ENCODE measurements at places on chromosomes 7 and 10.
A peak's percentile ranks its signal among the peaks of the same experiment; 100 is the strongest.

- DNase-seq = no peak
Observed at GRCh38 chr10:42754155-42755027, 28.2 kb upstream of the BMS1 start.

- DNase-seq = no peak
Observed at GRCh38 chr10:86319676-86320075, 46.9 kb downstream of the GRID1 start.

GRCh38 chr10:124534231-124534798, 72.7 kb downstream of the LHPP start:
- no peak for DNase-seq

DNA sequence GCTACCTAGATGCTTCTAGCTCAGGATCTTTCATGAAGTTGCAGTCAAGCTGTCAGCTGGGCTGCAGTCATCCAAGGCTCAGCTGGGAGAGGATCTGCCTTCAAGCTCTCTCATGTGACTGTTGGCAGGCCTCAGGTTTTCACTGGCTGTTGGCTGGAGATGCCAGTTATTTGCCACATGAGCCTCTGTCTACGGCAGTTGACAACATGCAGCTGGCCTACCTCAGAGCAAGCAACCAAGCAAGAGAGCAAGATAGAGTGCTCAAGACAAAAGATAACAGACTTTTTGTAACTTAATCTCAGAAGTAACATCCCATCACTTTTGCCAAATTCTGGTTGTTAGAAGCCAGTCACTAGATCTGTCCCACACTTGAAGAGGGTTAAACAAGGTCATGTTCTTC, 125.8 kb downstream of the TPST1 start:
- DNase-seq = peak; percentile 62

DNA sequence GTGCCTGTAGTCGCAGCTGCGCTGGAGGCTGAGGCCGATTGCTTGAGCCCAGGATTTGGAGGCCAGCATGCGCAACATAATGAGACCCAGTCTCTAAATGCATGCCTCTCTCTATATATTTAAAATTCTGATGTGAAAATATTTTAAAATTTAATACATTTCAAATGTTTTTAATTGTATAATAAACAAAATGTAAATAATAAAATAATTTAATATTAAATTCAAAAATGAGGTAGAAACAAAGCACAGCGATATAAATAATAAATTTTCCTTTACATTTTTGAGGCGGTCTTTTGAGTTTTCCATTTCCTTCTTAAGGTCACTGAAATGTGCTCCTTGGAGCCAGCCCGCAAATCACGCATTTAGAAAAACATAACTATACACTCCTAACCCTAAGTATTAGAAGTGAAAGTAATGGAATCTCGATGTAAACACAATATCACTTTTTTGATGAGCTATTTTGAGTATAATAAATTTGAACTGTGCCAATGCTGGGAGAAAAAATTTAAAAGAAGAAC, 523 bp upstream of the CDK1 start:
- no peak for DNase-seq

- no peak for DNase-seq
Observed at GRCh38 chr10:52082307-52082706, 231.8 kb upstream of the DKK1 start.

- no peak for DNase-seq
Observed at GRCh38 chr7:69843653-69844052, 245.4 kb downstream of the AUTS2 start.

- DNase-seq = no peak
Observed at GRCh38 chr7:150383710-150384397, 4.7 kb downstream of the ZNF775 start.

GRCh38 chr10:16662923-16663322, 141.2 kb upstream of the C1QL3 start:
- no peak for DNase-seq

GRCh38 chr10:121556455-121556854, 41.8 kb downstream of the FGFR2 start:
- DNase-seq = no peak

- peak; percentile 61 for DNase-seq
Observed at GRCh38 chr7:19919261-19920095, 146.1 kb upstream of the TMEM196 start.

DNA sequence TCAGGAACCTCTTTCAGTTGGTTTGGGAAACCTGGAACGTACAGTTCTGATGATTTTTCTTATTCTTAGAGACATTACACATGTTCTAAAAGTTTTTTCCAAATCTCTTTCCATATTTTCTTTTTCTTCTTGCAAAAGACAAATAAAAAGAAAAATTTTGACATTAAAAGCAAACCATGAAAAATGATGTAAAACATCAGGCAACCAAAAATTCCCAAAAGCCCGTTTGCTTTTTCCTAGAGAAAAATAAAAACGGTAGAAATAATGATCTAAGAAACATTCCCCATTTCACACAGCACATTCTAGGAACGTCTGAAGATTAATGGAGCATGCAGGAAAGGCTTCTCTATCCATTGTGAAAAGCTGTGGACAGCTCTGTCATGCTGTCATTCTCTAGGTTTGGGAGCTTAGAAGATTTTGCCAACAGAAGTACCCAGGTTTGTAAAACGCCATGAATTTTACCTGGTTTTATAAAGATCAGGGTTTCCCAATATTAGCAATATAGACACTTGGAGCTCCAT, 11.2 kb upstream of the PRTFDC1 start:
- DNase-seq = no peak

DNA sequence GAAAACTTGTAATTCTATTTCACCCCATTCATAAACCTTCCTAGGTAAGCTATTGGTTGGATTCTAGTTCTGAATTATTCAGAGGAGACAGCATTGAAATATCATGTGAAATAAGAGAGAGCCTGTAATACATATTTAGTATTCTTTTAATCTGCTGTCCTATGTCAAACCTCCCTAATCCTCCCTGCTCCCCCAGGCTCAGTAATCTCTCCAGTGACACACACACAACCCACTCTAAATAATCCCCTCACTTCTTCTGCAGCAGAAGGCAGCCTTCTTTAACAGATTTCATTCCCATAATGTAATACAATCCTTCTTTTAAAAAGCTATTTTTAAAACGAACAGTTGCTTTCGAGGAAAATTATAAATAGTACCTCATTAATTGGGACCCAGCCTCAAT, 639.7 kb upstream of the AUTS2 start:
- DNase-seq = no peak

DNA sequence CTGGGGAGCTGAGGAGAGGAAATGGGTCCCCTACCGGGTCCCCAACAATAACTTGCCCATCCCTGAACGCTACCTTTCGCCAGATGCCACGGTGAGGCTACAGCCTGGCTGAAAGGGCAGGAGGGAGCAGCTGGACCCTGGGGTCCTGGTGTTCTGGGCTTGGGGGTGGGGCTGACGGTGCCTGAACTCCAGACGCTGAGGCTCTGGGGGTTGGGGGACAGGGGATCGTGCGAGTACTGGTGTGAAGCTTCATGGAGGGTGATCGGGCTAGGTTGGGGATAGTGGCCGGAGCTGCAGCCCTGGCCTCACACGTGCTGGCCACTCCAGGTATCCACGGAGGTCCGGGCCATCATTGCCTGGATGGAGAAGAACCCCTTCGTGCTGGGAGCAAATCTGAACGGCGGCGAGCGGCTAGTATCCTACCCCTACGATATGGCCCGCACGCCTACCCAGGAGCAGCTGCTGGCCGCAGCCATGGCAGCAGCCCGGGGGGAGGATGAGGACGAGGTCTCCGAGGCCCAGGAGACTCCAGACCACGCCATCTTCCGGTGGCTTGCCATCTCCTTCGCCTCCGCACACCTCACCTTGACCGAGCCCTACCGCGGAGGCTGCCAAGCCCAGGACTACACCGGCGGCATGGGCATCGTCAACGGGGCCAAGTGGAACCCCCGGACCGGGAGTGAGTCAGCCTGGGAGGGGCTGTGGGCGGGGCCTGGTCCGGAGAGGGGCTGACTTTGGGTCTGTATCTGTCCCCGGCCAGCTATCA, 8.3 kb downstream of the AEBP1 start:
- no peak for DNase-seq

- DNase-seq = no peak
Observed at GRCh38 chr10:86446440-86446839, 75.2 kb downstream of the WAPL start.

- DNase-seq = no peak
Observed at GRCh38 chr7:24425664-24426063, 141.7 kb downstream of the NPY start.

DNA sequence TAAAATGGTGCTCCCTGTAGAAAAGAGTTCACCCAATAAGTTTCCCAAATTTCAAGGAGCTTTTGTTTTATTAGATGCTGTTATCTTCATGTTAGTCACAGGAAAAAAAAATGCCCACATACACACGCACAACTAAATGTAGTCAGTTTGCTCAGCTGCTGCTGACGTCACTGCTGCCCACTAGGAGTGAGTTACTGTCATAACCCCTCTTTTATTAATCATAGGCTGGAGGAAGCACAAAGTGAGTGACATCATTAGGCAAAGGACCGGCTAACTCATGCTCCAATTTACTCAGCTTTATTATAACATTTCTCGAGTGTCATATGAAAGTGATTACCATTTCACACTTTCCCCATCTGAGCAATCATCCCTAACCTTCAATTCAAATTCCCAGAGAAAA, 6.7 kb upstream of the INHBA start:
- DNase-seq = no peak

DNA sequence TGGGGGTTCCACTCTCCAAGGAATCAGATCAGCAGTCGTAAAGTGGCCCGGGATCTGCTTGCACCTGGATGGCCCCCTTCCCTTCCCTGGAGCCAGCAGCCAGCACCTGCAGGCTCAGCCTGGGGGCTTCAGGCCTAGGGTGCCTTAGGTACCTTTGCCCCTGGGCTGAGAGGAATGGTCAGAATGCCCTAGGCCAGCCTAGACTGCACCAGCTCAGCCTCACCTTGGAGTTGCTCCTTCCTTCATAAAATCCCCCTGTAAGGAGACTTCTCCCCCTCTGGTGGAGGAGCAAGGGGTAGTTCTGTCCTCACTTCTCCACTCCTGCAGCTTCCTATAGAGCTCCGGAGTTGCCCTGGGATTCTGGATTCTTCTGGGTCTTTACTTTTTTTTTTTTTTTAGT, 32.4 kb upstream of the LBX1 start:
- no peak for DNase-seq

GRCh38 chr10:72461085-72461484, 106.4 kb upstream of the DNAJB12 start:
- DNase-seq = peak; percentile 1

GRCh38 chr7:50858528-50859245, 76.0 kb upstream of the GRB10 start:
- DNase-seq = no peak

GRCh38 chr7:138120140-138120827, 44.0 kb downstream of the AKR1D1 start:
- DNase-seq = no peak

GRCh38 chr7:87452279-87452678, 23.2 kb downstream of the ABCB4 start:
- no peak for DNase-seq

DNA sequence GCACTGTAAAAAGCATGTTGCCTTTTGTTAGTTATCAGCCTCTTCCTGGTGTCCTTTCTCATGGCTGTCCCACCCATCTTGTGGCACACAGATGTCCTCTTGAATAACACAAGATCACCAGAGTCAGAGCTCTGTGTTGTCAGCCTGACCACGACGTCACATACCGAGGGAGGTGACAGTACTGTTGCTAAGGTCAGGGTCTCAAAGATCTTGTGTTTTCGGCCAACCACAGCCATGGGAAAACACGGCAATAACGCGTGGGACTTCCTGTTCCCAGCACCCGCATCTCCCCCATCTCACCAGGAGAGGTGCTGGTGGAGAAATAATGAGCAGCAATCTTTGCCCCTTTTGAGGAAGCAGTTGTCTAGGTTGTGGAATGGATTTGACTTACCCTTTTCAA, 40.4 kb downstream of the NPVF start:
- DNase-seq = no peak

DNA sequence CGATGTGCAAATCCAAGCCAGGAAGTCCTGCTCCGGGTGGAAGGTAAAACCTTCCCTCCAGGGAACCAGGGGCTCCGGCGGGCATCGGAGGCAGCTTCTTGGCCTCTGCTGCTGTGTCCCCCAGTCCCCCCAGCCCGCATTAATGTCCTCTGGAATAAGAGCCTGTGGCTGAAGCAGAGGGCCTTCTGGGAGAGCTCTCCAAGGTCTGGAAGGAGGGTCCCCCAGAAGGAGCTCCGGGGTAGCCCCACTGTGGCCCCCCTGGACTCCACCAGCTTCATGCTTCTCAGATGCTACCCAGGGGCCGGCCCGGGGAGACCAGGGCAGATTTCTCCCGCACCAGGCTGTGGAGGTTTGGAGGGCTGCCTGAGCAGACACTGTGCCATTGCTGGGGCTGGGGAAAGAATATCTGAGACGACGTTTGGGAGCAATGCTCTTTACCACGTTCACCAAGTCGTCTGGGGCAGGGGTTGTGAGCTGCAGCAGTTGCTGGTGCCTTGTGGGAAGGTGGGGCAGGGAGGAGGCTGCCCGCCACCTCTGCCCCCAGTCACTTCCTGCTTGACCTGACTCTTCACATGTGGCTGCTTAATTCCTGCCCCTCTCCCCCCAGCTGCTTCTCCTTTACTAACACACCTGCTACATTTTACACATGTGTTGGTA, 8.3 kb downstream of the ZNF853 start:
- DNase-seq = no peak

- no peak for DNase-seq
Observed at GRCh38 chr7:39923091-39923490, 27.0 kb upstream of the CDK13 start.

GRCh38 chr7:74665296-74665938, 7.9 kb downstream of the GTF2I start:
- DNase-seq = no peak

- DNase-seq = no peak
Observed at GRCh38 chr10:69729326-69730048, 72.2 kb upstream of the COL13A1 start.

DNA sequence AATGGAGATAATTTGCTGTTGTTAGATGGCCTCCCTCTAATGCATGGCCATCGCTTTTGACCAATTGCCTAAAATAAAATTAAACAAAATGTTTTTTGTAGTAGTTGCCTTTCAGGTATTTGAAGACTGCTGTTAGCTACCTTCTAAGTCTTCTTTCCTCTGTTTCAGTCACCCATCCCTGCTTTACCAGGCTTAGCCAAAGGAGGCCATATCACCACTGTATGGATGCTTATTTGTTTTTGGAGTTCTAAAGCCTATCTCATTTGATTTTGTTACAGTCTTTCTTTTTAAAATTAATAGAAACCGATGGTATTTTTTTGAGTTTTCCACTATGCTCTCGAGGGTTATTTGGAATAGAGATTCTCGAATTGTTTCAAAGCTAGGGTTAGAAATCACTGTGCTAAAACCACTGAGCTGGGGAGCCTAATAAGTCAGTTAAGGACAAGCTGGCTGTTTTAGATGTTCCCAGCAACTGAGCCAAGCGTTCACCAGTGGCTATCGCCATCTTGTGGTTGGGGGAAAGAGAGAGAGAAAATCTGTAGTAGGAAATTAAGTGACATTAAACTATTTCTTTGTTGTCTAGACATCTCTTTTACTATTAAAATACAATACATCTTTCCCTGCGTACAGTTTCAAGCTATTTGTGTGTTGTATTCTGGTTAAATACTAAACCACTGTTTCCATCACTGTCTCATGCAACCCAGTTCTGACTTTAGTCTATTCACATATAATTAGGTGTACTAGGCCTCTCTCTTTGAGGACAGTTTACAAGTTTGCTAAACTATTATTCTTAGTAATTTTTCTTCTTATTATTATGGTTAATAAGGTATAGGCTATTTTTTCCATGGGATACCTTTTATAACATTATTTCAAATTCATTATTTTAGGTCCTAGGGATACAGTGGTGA, 52.2 kb downstream of the GPR158 start:
- peak; percentile 69 for DNase-seq

- no peak for DNase-seq
Observed at GRCh38 chr7:134829380-134829986, 50.0 kb downstream of the CALD1 start.

All from NCI-H446 (cell line).